T-helper 1 cell (primary cell): ENCODE measurements at places on chromosomes 2 and 18.

DNA sequence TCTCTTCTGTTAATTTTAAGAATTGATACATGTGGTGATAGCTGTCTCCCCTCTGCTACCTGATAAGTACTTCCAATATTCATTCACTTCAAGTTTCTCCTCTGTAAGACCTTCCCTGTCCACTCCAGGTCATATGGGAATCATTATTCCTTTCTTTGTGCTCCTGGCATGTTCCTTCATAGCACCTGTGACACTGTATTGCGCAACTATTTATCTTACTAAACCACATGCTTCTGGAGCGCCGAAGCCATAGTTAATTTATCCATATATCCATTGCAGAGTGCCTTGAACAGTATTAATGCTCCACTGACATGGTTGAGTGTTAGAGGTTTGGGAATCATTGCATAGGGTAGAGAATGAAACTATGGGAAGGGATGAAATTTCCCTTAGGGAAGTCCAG, 7.9 kb upstream of the PRKD3 start:
- no peak for DNase-seq

DNA sequence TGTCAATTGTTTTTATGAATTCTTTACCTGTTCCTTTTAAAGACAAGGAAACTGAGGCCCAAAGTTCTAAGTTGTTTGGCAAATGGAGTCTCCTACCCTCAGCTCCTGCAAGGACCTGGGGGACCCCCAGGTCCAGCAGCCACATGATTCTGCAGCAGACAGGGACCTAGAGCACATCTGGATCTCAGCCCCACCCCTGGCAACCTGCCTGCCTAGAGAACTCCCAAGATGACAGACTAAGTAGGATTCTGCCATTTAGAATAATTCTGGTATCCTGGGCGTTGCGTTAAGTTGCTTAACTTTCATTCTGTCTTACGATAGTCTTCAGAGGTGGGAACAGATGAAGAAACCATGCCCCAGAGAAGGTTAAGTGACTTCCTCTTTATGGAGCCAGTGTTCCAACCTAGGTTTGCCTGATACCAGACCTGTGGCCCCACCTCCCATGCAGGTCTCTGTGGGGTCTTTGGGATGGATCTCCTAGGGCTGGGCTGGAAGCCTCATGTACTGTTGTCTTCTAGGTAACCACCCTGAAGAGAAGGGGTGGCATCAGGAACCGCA, 5.6 kb upstream of the CENPA start:
- no peak for DNase-seq

DNA sequence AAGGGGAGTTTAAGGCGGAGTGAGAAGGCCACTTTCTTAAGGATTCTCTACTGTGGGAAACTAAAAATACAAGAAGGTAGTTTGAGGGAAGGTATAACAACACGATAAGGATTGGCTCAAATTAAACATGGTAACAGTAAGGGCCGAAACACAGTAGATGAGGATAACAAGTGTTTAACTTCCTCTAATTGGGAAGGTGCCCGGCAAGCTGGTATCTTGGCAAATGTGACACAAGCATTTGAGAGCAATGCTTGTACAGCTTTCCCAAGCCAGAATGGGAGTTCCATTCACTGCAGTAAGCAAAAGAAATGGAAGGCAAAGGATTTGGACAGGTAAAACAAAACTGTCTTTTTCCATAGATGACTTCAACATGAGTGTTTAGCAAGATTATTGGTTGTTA, 19.8 kb downstream of the USP40 start:
- no peak for DNase-seq

DNA sequence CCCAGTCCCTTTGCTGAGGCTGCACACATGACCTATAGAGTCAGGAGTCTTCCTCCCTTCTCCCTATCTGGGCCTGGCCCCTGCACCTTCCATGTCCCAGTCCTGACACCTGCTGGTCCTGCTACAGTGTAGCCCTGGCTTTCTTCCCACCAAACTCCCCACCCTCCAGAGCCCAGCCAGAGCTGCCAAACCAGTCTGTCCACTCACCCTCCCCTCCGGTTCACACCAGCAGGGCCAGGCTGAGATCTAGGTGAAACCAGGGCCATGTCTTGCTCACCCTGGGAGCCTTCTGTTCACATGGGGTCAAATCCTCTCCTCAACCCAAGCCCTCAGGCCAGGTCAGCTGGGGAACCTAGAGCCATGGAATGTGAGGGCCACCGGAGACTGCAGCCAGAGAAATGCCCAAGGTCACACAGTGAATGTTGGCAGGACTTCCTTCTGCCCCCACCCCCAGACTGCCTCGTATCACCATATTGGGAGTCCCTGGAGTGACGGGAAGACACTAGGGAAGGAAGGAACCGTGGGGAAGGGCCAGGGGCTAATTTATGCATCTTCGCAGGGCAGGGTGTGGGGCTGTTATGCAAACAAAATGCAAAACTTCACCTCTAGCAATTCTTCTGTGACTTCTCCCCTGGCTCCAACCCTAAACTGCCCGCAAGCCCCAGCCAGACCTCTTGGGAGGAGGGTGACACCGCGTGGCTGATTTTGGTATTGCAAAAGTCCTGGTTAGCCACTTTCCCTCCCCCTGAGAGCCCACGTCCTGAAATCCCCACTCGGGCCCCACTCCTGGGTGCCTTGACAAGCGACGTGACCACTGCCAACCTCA, 14.6 kb downstream of the TNS1 start:
- DNase-seq: peak; percentile 41
